ENCODE measurements at places on chromosomes 13 and 19.

DNA sequence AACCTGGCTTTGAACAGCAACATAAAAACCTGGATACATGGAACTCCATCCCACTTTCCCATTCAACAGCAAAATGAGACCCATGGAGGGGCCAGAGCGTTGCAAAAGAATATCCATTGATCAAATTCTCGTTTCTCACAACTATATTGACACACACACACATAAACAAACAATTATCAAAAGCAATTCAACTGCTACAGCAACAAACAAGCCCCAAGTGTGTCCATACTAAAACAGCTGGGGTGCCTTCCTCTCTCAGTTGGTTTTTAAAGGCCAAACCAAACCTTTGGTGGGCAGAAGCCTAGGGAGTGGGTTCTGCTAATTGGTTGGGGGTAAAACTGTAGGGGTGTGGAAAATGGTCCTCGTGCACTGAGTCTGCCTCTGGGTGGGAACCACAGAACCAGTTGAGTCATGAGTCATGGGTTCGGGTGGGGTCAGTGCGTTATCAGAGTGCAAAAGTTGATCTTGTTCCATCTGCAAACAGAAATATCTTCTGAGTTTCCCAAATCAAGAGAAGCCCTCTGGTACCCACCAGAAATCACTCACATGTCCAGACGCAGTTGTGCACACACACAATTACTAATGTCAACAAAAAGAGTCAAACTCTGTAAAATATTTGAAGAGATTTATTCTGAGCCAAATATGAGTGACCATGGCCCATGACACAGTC lies 18.5 kb downstream of the GPR42 start:
- no peaks in the 10 kb centered on the region for H3K36me3 ChIP-seq
- H3K27ac ChIP-seq: no peak overlapping the region
- no peak for DNase-seq
- no peaks in the 10 kb centered on the region for H3K4me1 ChIP-seq
- no peak overlapping the region for H3K4me3 ChIP-seq

GRCh38 chr13:34155931-34156607 lies 338.1 kb downstream of the RFC3 start:
- no peaks in the 10 kb centered on the region for H3K27me3 ChIP-seq
- DNase-seq: no peak
- H3K4me3 ChIP-seq: no peak overlapping the region
- no peak overlapping the region for H3K27ac ChIP-seq
- no peaks in the 10 kb centered on the region for H3K36me3 ChIP-seq
- no peaks in the 10 kb centered on the region for H3K4me1 ChIP-seq

GRCh38 chr19:51354742-51355148 lies 11.4 kb downstream of the ETFB start:
- no peak overlapping the region for H3K27ac ChIP-seq
- no peaks in the 10 kb centered on the region for H3K27me3 ChIP-seq
- no peaks in the 10 kb centered on the region for H3K36me3 ChIP-seq
- no peaks in the 10 kb centered on the region for H3K4me1 ChIP-seq
- DNase-seq: no peak

GRCh38 chr19:35963514-35963913 lies 27.3 kb downstream of the LRFN3 start:
- no peaks in the 10 kb centered on the region for H3K36me3 ChIP-seq
- no peak overlapping the region for H3K27ac ChIP-seq
- no peak overlapping the region for H3K4me3 ChIP-seq
- H3K27me3 ChIP-seq: peaks cover 62% of the 10 kb centered on the region
- no peaks in the 10 kb centered on the region for H3K4me1 ChIP-seq

DNA sequence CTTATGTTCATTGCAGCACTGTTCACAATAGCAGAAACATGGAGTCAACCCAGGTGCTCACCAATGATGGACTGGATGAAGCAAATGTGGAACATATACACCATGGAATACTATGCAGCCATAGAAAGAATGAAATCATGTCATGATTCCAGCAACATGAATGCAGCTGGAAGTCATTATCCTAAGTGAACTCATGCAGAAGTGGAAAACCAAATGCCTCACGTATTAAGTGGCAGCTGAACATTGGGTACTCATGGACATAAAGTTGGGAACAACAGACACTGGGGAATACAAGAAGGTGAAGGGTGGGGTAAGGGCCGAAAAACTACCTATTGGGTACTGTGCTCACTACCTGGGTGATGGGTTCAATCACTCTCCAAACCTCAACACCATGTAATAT lies 915.9 kb downstream of the UQCRFS1 start:
- no peak overlapping the region for H3K27ac ChIP-seq
- H3K27me3 ChIP-seq: no peaks in the 10 kb centered on the region
- no peak for DNase-seq
- H3K4me3 ChIP-seq: no peak overlapping the region
- no peaks in the 10 kb centered on the region for H3K4me1 ChIP-seq
- H3K36me3 ChIP-seq: no peaks in the 10 kb centered on the region

DNA sequence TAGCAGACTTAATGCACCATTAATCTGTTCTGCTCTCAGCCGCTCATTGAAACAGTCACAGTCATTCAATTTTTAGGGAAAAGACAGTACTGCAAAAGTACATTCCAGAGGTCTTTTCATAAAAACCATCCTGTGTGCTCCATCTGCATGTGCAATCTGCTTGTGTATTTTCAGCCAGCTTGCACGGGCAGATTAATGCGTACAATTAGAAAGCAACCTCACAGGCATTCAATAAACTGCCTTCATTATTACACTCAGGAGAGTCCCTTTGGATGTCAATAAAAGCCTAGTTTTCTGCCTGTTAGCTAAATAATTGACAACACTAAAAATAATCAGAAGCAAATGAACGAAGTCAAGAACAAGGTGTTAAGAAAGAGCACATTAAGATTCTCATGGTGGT lies 41.9 kb downstream of the EPSTI1 start:
- H3K4me1 ChIP-seq: no peaks in the 10 kb centered on the region
- no peak overlapping the region for H3K27ac ChIP-seq
- no peak for DNase-seq
- H3K4me3 ChIP-seq: no peak overlapping the region
- H3K36me3 ChIP-seq: no peaks in the 10 kb centered on the region
- no peaks in the 10 kb centered on the region for H3K27me3 ChIP-seq

DNA sequence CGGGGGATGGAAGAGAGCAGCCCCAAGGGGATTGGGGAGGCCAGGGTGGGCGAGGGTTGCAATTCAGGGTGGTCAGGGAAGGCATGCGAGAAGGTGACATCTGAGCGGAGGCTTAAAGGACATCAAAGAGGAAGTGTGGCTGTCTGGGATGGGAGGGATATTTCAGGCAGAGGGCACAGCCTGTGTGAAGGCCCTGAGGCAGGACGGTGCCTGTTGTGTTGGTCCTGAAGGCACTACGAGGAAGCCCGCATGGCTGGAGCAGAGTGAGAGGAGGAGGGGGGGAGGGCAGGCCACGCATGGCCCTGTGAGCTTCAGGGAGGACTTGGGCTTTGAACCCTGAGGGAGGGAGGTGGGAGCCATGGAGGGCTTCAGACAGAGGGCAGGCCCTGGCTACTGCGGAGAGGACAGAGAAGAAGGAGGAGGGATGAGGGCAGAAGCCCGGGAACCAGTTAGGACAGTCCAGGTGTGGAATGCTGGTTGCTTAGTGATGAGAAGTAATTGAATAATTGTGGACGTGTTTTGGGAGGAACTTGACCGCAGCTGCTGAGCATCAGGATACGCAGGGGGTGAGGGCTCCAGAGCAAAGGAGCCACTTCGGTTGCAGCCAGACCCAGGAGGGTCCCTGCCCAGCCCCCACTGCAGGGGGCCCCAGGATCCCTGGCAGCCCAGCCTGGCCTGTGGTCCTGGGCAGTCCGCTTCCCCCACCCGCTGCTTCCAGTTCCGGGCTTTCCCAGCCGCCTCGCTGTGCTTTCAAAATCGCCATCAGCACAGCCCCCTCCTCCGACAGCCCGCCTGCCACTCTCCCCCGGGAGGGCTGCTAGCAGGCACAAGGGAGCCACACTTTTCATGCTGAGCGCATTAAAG lies 6.2 kb downstream of the TLE6 start:
- no peaks in the 10 kb centered on the region for H3K4me1 ChIP-seq
- no peak overlapping the region for H3K4me3 ChIP-seq
- H3K27ac ChIP-seq: no peak overlapping the region
- no peaks in the 10 kb centered on the region for H3K36me3 ChIP-seq

GRCh38 chr13:96172066-96172465 lies 82.2 kb downstream of the HS6ST3 start:
- DNase-seq: no peak
- no peak overlapping the region for H3K27ac ChIP-seq
- H3K4me1 ChIP-seq: no peaks in the 10 kb centered on the region
- H3K4me3 ChIP-seq: no peak overlapping the region
- no peaks in the 10 kb centered on the region for H3K27me3 ChIP-seq

DNA sequence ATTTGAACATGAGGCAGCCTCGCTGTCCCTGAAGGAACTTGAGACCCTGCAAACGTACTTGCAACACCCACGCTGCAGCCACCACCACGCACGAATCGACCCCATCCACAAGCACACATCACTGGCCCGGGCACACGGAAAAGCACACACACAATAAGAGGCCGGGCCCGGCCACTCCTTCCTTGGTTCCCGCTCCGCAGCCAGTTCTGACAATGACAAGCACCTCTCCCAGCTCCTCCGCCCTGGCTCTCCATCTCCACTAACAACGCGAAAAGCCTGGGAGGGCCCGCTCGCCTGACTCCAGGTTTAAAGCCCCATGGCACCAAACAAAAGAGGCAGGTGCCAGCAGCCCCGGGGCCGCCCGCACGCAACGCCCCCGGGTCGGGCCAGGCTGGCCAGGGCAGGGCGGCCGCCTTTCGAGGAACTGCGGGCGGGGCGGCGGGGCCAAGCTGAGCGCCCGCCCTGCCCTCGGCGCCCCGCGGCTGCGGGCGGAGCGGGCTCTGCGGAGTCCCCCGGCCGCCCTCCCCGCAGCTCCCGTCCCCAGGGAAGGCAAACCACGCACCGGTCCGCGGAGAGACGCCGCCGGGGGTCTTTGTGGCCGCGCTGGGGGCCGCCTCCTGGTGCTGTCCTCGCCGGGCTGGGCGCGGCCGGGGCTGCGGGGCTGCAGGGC lies 495 bp downstream of the DCLK1 start:
- no peaks in the 10 kb centered on the region for H3K4me1 ChIP-seq
- H3K36me3 ChIP-seq: no peaks in the 10 kb centered on the region
- DNase-seq: no peak
- H3K27me3 ChIP-seq: no peaks in the 10 kb centered on the region

Measured in MM.1S (cell line).